Activated CD4-positive, alpha-beta memory T cell treated with anti-CD3 and anti-CD28 coated beads for 36 hours (primary cell): ENCODE measurements at places on chromosomes 7 and 10. TPM values are rescaled to one million over a fixed set of nuclear protein-coding genes. Genes with fewer than 3 reads are reported as not detected.

GRCh38 chr7:112125250-112125649 lies 80.9 kb downstream of the DOCK4 start:
- no peaks in the 10 kb centered on the region for H3K4me1 ChIP-seq
- H3K4me3 ChIP-seq, result no peak overlapping the region
- H3K27ac ChIP-seq, result no peak overlapping the region
- H3K36me3 ChIP-seq, result no peaks in the 10 kb centered on the region
- peaks cover 2% of the 10 kb centered on the region for H3K27me3 ChIP-seq
- DNase-seq, result no peak

DNA sequence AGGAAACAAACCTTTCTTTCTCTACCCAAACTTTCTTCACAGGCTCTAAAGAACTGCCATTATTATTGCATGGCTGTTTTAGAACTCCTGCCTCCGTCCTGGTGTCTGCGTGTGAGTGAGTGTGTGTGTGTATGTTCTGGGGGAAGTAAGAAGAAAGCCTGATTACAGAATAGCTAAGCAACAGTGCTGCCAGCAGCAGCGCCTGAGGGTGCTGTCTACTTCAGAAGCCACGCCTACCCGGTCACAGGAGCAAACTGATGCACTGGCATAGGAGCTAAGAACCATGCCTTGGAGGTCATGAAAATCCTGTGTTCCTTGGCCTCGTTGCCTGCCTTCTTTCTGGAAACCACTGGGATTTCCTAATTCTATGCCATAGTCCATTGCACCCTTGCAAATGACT lies 25.2 kb downstream of the LIPK start:
- DNase-seq, result no peak
- H3K27me3 ChIP-seq, result no peaks in the 10 kb centered on the region
- no peak overlapping the region for H3K4me3 ChIP-seq
- no peaks in the 10 kb centered on the region for H3K4me1 ChIP-seq
- no peaks in the 10 kb centered on the region for H3K36me3 ChIP-seq

Gene EVX1
- total RNA-seq, result not detected

Gene PCLO
- total RNA-seq, result not detected

Gene VWDE
- 2.3 TPM for total RNA-seq
